ENCODE measurements at places on chromosomes 1 and 21.

GRCh38 chr1:156862997-156863599 is 2.4 kb downstream of the NTRK1 start:
- DNase-seq: no peak

DNA sequence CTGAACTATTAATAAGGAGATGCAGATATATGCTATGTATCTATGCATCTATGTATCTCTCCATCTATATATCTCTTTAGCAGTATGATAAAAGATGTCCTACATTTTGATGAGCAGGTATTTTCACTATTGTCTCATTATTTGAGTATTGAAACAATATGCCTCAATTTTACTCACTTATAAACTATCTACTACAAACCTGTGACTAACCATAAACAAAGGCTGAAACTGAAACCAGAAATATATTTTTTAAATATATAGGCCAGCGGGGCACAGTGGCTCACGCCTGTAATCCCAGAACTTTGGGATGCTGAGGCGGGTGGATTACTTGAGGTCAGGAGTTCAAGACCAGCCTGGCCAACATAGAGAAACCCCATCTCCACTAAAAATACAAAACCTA is 22.0 kb downstream of the EIF4G3 start:
- no peak for DNase-seq

DNA sequence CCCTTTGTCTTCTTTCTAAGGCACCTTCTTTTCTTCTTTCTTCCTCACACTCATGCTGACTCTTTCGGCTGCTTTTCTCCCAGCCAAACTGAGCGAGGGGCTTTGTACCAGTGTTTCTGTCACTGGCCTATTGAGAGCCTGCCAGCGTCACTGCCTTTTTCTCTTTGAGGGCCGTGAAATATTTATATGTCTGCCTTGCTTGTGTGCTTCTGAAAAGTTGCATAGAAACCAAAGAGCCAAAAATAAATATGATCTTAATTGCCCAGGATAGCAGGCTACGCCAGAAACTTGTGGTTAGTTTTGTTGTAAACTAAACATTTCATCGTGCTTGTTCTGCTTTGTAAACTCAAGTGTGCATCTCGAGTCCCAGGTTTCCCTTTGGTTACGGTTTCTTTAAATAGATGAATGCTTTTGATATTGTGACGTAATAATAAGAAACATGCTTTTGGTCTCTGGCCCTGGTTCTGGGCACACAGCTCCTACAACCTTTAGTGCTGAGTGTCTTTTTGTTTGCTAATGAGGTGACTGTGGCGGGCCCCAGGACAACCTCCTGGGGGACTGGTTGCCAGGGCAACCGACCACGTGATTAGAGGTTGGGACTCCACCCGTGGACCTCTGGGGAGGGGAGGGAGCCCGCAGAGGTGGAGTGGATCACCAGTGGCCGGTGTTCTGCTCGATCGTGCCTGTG is 10.8 kb downstream of the SLC37A1 start:
- DNase-seq: no peak

- DNase-seq: no peak
These were observed 9.9 kb upstream of the KLF18 start for GRCh38 chr1:44151332-44151731.

- no peak for DNase-seq
These were observed 442.8 kb downstream of the SETD4 start for GRCh38 chr21:35617491-35617890.

- DNase-seq: no peak
These were observed 157.6 kb upstream of the LMO4 start for GRCh38 chr1:87170931-87171598.

DNA sequence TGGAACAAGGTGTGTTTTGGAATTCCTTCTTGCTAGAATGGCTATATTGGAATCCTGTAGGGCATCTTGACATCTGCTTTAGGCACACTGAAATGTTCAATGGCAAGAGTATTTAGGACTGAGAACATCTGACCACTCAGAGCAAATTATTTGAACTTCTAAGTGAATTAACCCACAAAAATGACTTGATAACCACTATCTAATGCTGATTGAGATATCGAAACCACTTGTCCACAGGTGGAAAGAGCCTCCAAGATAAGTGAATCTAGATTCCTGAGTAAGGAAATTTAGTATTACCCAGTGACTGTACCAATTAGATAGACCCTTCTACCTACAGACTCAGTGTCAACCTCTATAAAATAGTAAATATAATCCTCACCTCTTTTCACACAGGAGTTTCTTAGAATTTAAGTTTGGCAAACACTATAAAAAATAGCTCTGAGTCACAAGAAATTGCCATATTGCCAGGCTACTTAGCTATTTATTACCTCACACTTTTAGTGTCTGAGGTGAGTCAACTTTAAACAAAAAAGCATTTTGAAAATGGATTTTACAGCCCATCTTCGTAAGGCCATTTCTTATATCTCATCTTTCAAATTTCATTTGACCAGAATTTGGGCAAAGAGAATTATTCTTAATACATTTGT is 421.8 kb downstream of the PTBP2 start:
- no peak for DNase-seq

All from activated naive CD8-positive, alpha-beta T cell treated with anti-CD3 and anti-CD28 coated beads, Interleukin-2, amount 50 U/mL, for 16 hours (primary cell).